ENCODE measurements at places on chromosomes 5 and 9.

GRCh38 chr9:94010980-94011533 is 55.9 kb upstream of the BARX1 start:
- DNase-seq = no peak

DNA sequence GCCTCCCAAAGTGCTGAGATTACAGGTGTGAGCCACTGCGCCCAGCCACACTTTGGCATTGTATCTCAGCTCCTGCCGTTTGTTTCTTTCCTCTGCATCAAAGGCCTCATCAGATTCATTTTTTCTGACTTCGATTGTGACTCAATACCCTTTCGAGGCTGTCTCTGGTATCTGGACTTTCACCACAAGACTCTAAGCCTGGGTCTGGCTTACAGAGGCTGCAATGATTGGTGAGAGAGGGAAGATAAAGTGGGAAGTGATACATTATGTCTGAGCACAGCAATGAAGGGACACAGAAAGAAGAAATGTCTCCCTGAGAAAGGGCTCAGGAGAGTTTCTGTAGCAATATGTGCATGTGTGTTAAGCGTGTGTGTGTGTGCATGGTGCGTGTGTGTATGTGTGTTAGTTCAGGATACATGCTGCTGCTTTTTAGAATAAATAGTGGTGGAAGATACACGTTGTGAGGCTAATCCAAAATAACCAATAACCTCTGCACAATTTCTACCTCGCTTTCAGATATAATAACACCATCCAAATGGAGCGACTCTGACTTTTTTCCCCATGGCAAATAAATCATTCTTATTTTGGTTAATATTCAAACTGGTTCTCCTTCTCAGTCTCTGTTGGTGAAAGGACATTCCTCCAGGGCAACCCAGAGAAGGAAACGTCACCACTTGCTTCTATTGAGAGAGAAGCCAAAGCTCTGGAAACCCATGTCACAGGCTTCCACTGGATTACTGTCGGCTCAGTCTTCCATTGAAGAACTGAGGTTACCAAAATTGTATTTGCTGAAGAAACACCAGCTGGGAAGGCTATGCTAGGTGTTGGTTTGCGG is 8.1 kb upstream of the DAB2 start:
- no peak for DNase-seq

GRCh38 chr9:9216934-9217333 is 1395.9 kb downstream of the PTPRD start:
- no peak for DNase-seq

GRCh38 chr9:70262948-70263347 is 4.2 kb downstream of the SMC5 start:
- no peak for DNase-seq

Data from HCT116 (cell line).